ENCODE measurements at places on chromosomes 1 and 21.

DNA sequence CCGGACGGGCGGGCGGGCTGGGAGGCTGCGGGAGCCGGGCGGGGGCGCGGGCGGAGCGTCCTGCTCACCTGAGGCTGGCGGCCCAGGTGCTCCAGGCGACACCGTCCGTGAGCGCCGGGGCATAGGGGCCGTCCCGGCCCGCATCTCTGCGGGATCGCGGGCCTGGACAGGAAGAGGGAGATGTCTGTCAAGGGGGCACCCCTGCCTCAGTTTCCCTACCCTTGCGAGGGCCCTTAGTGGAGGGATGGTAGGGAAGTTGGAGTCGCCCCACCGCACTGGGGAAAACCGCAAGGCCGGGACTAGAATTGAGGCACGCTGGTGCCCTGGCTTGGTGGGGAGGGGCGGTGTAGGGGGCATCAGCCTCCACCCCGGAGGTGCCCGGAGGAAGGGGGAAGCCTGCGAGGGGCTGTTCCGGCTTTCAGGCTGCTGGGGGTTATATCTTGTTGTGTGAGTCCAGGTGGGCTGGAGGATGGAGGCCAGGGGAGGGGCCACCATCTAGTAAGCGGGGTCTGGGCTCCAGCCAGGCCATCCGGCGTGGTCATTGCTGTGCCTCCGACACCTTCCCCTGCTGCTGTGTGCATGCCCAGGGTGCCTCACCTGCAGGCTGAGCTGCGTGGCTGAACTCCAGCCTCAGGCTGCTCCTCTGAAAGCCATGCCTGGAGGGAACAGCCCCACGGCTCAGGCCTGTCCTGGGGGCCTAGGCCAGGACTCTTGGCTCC is 580 bp downstream of the VWA1 start:
- DNase-seq: no peak

GRCh38 chr1:225987491-225988316 is 11.4 kb downstream of the SDE2 start:
- DNase-seq: no peak

GRCh38 chr1:171140956-171141687 is 44.0 kb upstream of the FMO2 start:
- DNase-seq: no peak

DNA sequence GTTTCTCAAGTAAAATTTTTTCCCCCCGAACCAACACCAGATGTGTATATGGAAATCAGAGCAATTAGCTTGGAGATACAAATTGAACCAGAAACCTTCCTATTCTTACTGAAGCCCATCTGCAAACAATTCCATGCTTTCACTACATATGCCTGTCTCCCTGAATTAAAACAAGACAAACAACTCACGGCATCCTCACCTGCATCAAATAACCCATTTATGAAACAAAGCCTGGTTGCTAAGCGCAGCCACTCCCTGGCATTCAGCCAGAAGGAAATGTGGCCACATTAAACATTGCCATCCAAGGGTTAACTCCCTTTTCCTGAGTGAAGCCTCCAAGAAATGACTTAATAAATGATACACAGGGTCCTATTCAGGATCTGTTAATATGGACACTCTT is 55.3 kb downstream of the APP start:
- no peak for DNase-seq

GRCh38 chr1:21341022-21341421 is 50.8 kb upstream of the ECE1 start:
- no peak for DNase-seq

DNA sequence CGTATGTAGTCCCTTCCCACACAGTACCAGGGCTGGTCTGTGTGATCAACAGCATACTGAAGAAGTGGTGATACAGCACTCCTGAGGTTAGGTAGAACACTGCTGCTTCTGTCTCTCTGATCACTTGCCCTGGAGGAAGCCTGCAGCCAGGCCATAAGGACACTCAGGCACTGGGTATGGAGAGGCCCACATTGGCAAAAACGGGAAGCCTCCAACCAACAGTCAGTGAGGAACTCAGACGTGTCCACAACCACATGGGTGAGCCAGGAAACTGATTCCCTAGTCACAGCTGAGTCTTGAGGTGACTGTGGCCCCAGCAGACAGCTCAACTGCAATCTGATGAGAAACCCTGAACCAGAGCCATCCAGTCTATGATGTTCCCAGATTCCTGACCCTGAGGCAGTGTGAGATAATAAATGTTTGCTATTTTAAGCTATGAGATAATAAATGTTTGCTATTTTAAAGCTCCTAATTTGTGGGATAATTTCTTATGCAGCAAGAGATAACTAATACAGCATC is 62.5 kb downstream of the COQ8A start:
- DNase-seq: no peak

DNA sequence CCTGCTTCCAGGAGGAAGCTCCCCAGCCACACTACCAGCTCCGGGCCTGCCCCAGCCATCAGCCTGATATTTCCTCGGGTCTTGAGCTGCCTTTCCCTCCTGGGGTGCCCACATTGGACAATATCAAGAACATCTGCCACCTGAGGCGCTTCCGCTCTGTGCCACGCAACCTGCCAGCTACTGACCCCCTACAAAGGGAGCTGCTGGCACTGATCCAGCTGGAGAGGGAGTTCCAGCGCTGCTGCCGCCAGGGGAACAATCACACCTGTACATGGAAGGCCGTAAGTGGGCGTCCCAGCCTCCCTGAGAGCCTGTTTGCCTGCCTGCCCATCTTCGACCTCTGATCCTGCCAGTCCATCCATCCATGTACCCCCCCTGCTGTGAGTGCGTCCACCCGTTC is 3.6 kb downstream of the ECM1 start:
- DNase-seq: no peak

Data from kidney epithelial cell (primary cell).